ENCODE measurements at places on chromosomes 4 and X. TPM values are rescaled to one million over a fixed set of nuclear protein-coding genes. Genes with fewer than 3 reads are reported as not detected.

GRCh38 chrX:72046447-72046846 lies 85.3 kb downstream of the RTL5 start:
- no peak for DNase-seq

DNA sequence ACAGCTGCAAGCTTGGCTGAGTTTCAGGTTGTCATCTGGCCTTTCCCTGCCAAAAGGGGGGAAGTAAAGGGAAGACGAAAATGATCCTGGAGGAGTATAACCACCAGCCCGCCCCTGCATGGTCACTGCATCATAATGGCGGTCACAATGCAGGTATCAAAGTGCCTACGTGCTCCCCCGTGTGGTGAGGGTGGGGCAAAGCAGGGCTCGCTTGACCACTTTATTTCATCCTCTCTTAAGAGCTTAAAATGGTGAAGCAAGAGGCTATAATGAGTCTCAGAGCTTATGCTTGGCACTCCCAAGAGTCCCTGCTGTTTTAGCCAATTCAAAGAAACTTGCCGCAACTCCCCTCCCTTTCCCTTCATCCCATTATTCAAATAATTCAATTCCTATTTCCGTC lies 105.6 kb downstream of the APOOL start:
- DNase-seq, result no peak

DNA sequence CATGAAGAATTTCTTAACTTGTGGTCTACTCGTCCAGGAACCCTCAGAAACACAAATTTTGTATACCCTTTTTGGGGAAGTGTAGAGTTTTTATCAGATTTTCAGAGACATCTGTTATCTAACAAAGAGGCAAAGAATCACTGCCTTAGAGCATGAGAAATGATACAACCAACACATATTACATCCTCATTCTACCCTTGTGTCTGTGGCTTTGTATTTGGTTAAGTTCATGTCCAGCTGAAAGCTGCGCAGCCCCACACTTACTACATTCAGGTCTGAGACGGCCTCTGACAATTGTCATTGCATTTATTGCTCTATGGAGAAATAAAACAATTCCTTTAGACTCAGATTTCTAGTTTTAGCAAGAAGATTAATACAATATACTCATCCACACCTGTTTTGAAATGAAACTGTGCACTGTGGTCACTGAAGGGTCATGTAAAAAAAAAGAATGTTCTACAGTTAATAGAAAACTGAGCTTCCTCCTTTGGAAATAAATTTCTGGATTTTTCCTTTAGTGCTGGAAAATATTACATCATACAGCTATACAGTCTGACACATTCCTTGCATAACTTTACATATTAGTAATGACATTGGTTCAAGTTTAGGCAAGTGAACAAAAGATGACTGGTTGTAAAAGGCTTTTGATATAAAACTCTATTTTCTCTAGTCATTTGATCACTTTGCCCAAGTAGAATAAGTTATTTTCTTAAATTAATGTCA lies 39.8 kb downstream of the GLRB start:
- peak; percentile 9 for DNase-seq

The GSPT2 gene
- total RNA-seq, result 14.3 TPM

Data from hepatocyte (in vitro differentiated cells).